Subcutaneous adipose tissue (tissue), 4 donors: ENCODE measurements at places on chromosomes 5 and 9. TPM values are rescaled to one million over a fixed set of nuclear protein-coding genes. Genes with fewer than 3 reads are reported as not detected.

The PCDHGB1 gene
- total RNA-seq = 1.7 TPM

The SPINK7 gene
- total RNA-seq = not detected

The DPYSL3 gene
- 38.6 TPM for total RNA-seq

The LCN2 gene
- not detected for total RNA-seq

The HAND1 gene
- not detected for total RNA-seq

The PELO gene
- 23.9 TPM for total RNA-seq

The SAP30L gene
- 43.6 TPM for total RNA-seq

The IL5 gene
- total RNA-seq = not detected

The IFNK gene
- not detected for total RNA-seq

The DIPK1B gene
- total RNA-seq = 4.1 TPM

The MARVELD2 gene
- 0.49 TPM for total RNA-seq

The SLC6A18 gene
- not detected for total RNA-seq

The PCSK1 gene
- 0.57 TPM for total RNA-seq

The RBM18 gene
- 11.7 TPM for total RNA-seq

The PTPN3 gene
- total RNA-seq = 6.8 TPM

The SV2C gene
- not detected for total RNA-seq

The FOXD4L3 gene
- not detected for total RNA-seq

The OGN gene
- 17.5 TPM for total RNA-seq

The SAXO1 gene
- total RNA-seq = under 0.01 TPM

The NMUR2 gene
- not detected for total RNA-seq

The CBY3 gene
- total RNA-seq = not detected

The ANKRD33B gene
- 8.6 TPM for total RNA-seq

The C5orf63 gene
- total RNA-seq = 2.2 TPM

The ADCY2 gene
- total RNA-seq = 8.5 TPM

The TAL2 gene
- total RNA-seq = not detected

The LIFR gene
- 269 TPM for total RNA-seq

The NR5A1 gene
- not detected for total RNA-seq

The CATSPER3 gene
- total RNA-seq = not detected

The TAF1L gene
- not detected for total RNA-seq

The SNX18 gene
- total RNA-seq = 26.7 TPM

The C9 gene
- not detected for total RNA-seq

The PCDHGA6 gene
- 3.1 TPM for total RNA-seq

The ERP44 gene
- total RNA-seq = 18.3 TPM

The ERGIC1 gene
- 165 TPM for total RNA-seq

The RORB gene
- 0.51 TPM for total RNA-seq

The CSNK1G3 gene
- 50.4 TPM for total RNA-seq

The NADK2 gene
- 27.7 TPM for total RNA-seq

The C5orf52 gene
- not detected for total RNA-seq

The BHMT2 gene
- total RNA-seq = 78.2 TPM

The ERAP2 gene
- total RNA-seq = 28.7 TPM

The MYO10 gene
- total RNA-seq = 7.0 TPM

The CEL gene
- not detected for total RNA-seq

The SMAD5 gene
- 44.7 TPM for total RNA-seq

The NR2F1 gene
- total RNA-seq = 1.5 TPM

The PCDHB7 gene
- 1.5 TPM for total RNA-seq

The FCN2 gene
- 1.3 TPM for total RNA-seq

The DND1 gene
- 1.3 TPM for total RNA-seq

The FCHO2 gene
- total RNA-seq = 92.8 TPM

The ADAMTS19 gene
- 0.51 TPM for total RNA-seq

The FOXB2 gene
- not detected for total RNA-seq

The PKD2L2 gene
- total RNA-seq = not detected

The SLCO6A1 gene
- not detected for total RNA-seq
